ENCODE measurements at places on chromosomes 5 and 9.

GRCh38 chr5:1515311-1515920 is 8.3 kb downstream of the LPCAT1 start:
- no peak for DNase-seq

GRCh38 chr9:96430377-96430776 is 12.2 kb upstream of the ZNF367 start:
- DNase-seq = no peak

- DNase-seq = no peak
These were observed 45.7 kb downstream of the DPYSL3 start for GRCh38 chr5:147464211-147464610.

DNA sequence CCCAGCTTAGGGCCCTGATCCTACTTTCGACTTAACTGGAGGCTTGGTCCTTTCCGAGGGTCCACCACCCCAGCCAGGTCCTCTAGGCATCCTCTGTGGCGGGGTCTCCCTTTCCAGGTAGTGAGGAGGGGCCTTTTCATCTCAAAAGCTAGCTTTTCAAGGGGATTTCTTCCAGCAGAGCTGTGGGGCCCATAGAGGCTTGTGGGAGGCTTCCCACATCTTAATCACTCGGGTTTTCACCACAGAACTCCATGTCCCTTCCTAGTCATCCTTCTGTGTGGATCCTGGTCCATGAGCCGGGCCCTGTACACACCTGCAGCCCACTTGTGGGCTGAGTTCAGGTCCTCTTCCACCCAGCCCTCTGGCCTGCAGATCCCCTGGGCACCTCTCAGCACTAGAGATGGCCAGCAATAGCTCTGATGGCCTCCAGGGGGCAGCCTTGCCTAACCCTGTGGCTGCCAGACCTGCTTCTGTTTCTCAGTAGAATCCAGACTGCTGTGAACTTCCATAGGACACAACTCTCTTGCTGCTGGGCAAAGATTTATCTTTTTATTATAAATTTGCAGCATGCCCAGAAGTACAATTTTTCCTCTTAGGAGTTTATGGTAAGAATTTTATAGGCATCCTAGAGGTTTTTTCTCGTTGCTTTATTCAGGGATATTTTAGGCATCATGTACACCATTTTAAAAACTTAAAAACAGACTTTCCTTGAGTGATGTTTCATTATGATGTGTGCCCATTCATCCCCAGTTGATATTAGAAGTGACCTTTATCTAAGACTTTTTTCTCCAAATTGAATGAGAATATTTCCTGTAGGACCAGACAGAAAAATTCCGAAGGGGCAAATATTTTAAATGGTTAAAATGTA is 208.9 kb downstream of the TRIO start:
- DNase-seq = peak; percentile 16

- no peak for DNase-seq
These were observed 490.5 kb upstream of the SEMA6A start for GRCh38 chr5:117065161-117065560.

- DNase-seq = no peak
These were observed 99.6 kb downstream of the SLCO4C1 start for GRCh38 chr5:102196481-102196880.

DNA sequence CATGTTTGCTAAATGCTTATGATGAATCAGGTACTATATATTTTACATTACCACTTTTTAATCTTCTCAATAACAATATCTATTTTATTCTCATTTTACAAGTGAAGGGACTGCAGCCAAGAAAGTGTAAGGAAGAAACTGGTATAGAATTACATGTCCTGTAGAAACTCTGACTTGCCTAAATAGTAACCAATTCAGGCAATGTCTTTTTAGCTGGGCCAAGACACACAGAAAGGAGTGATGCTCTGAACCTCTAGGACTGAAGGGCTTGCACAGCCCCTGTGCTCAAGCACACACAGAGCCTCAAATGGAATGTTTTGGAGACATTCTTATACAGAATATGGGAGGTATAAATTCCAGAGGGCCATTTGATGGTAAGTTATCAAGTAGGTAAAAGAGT is 286.4 kb upstream of the TNC start:
- no peak for DNase-seq

DNA sequence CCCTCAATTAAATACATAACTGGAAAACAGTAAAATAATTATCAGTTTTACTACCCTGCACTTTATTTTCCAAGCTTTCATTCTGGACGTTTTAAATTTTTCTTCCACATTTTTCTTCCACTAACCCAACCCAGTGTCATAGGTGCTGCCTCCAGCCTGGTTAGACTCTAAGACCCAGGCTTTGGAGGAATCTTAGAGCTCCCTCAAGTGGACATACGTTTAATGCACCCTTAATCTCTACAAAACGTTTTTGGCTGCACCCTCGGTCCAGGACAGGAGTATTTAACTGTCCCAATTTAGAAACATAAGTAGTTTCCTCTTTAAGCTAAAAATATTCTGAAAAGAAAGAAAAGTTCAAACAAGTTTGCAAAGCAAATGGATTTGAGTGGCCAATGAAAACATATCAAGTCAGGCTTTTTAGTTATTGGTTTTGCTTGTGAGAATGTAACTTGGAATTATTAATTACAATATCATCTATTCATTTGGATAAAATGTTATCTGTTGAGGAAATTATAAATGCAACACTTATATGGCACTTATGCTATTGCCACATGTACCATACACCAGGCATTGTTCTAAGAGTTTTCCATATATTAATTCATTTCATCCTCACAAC is 38.9 kb downstream of the CDH6 start:
- peak; percentile 36 for DNase-seq

Measured in COLO829 (cell line).